ENCODE measurements at places on chromosomes 4 and X.

GRCh38 chr4:139532947-139533346 lies 23.1 kb downstream of the SETD7 start:
- DNase-seq: no peak

DNA sequence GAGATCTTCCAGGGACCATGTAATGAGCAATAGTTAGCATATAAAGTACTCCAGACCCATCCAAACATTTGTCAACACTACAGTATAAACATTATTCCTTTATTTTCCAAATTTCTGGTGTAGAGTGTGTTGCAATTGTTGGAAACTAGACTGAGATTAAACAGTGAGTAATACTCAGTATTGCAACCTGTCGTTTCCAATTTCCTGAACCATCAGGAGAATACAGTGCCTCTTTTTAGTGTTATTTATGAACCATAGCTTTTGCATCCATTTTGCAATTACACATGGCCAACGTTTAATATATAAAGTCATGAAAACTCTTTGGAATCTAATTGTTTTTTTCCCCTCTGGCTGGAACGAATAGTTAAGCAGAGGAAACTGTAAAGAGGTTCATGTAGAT lies 58.3 kb upstream of the DHRSX start:
- no peak for DNase-seq

DNA sequence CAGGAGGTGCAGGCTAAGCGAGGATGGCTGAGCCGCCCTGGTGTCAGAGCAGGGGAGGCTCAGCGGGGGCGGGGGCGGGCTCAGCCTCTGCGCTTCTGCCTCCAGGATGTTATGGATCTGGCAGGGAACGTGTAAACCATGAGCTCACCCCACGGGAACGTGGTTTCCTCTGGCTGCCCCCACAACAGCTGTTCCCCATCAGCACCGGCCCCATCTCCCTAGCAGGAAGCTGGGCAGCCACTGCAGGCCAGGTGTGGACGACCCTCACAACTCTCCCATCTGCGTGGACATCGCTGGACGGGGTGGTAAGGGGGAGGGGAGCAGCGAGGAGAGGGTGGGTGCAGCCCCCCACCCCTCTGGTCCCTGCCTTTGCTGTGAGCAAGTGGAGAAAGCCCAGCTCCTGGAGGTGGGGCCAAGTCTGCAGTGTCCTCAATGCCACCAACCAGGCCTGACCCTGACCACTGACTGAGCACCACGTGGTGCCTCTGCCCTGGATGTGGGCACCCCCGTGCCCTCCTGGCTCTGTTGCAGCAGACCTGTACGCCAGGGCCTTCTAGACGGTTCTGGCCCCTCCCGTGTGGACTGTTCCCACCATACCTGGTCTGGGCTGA lies 28.1 kb upstream of the SPON2 start:
- DNase-seq: no peak

GRCh38 chr4:108013955-108014354 lies 24.3 kb downstream of the HADH start:
- no peak for DNase-seq

- DNase-seq: no peak
These were observed 2.7 kb upstream of the MAML3 start for GRCh38 chr4:140156529-140157171.

Measured in NCI-H1048 (cell line).